Keratinocyte (primary cell): ENCODE measurements at places on chromosomes 5 and 9.

DNA sequence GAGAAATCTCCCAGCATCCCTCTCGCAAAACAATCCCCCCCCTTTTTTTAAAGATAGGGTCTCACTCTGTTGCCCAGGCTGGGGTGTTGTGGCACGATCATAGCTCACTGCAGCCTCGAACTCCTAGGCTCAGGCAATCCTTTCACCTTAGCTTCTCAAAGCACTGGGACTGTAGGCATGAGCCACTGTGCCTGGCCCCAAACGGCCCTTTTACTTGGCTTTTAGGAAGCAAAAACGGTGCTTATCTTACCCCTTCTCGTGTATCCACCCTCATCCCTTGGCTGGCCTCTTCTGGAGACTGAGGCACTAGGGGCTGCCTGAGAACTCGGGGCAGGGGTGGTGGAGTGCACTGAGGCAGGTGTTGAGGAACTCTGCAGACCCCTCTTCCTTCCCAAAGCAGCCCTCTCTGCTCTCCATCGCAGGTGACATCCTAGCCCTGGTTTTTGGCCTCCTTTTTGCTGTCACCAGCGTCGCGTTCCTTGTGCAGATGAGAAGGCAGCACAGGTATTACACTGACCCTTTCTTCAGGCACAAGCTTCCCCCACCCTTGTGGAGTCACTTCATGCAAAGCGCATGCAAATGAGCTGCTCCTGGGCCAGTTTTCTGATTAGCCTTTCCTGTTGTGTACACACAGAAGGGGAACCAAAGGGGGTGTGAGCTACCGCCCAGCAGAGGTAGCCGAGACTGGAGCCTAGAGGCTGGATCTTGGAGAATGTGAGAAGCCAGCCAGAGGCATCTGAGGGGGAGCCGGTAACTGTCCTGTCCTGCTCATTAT lies 6.8 kb downstream of the CA9 start:
- no peak for DNase-seq

GRCh38 chr5:162603443-162604070 lies 536.0 kb downstream of the GABRG2 start:
- DNase-seq = no peak

DNA sequence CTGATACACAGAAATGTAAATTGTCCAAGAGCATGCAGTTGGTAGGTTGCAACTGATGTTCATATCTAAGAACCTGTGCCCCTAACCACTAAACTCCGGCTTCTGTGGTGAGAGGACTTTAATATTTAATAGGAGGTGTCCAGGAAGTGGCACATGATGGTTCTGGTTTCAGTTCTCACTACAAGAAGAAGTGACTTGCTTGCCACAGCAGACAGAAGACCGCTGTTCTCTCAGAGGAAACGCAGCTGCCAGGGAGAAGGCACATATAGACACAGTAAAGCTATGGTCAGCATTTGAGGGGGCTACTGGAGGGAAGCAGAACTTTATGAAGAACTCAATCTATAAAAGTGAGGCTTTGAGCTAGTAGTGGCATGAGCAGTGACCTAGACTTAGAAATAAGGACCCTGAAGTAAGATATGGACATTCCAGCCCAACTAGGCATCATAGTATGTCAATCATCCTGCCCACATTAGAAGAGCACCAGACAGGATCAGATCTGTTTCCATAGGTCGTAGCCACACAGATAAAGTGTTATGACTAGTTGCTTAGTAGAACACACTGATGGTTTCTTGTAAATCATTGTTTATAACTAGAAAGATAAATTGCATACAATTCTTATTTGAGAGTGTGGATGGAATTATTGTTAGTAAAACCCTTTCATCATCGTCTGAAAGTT lies 36.4 kb upstream of the DAB2 start:
- DNase-seq = no peak

- DNase-seq = no peak
Measured at GRCh38 chr9:75847085-75847484, 43.4 kb upstream of the PCSK5 start.

DNA sequence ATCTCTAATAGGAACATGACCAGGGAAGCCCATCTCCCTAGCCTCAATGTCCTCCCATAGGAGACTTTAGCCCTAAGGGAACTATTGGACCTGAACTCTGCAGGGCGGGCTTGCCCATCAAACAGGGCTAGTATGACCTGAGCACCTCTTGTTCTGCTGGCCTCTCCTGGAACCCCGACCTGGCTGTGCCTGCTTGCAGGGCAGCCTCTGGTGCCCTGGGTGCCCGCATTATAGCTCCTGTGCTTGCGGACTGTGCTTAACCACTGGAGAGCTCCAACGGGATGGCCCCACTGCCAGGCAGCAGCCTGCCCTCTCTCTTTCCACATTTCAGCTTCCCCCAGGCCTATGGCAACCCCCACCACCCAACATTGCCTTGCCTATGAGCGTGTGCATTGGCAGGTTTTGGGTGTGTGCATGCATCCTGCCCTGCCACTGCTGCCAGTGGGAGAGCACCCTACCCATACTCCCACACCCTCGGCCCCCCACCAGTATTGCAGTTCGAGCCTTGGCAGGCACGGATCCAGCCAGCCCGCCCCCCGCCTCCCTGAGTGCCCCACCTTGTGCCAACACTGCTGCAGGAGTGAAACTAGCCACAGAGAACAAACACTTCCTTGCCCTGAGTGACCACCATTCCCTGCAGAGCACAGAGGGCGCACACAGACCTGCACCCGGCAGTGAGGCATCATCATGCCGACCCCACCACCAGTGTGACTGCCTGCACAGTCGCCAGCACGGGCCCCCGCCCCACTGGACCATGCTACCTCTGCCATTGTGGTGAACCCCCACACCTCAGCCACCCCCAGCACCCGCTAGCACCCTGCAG lies 1123.8 kb upstream of the CDH6 start:
- no peak for DNase-seq

DNA sequence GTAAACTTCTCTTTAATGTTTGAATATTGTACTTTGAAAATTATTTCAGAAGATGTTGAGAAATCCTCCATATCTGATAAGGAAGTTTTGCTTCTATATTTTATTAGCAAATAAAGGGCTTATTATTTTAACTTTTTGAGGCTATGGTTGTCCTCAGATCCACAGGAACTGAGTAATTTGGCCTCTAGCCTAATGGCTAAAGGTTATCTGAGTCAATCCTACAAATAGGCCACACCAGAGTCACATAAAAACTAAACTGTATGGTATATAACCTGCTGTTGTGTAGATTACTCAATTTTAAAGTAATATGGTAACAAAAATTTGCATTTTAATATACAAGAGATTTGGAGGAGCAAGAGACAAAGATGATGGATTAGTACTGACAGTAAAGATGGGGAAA lies 549.2 kb upstream of the GRAMD2B start:
- no peak for DNase-seq

DNA sequence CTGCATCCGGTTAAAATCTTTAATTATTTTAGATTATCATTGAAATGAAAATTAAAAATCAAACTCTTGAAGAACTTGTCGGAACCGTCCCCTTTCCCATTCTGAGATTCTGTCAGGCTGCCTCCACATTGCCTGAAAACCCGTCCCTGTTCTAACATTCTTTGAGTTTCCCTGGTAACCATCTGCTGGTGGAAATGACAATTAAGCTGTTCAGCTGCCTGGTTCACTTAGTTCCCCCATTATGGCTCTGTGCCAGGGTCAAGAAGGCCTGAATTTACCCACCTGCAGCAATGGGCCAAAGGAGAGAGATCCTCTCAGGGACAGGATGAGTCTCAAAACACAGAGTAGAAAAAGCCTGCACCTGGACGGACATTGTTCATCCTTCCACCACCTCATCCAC lies 11.8 kb upstream of the TCOF1 start:
- DNase-seq = no peak
